ENCODE measurements at places on chromosomes 7 and 10.

DNA sequence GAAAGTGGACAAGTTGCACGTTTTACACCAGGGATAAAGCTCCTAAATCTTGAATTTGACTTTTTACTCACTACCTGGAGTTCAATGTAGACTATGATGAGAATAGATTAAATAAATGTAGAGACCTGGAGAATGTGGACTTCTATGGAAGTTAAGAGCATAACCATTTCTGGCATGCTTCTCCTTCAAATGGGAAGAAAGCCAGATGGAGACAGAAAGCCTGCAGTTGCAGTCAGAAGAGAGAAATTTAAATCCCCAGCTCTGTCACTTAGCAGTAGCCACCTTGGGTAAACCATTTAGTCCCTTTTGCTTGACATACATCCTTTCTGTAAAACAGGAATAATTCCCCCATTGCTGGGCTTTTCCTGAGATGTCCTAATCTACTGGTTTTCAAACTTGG, 355.3 kb upstream of the AUTS2 start:
- DNase-seq = no peak

- DNase-seq = no peak
Observed at GRCh38 chr10:18209241-18209640, 69.0 kb downstream of the CACNB2 start.

DNA sequence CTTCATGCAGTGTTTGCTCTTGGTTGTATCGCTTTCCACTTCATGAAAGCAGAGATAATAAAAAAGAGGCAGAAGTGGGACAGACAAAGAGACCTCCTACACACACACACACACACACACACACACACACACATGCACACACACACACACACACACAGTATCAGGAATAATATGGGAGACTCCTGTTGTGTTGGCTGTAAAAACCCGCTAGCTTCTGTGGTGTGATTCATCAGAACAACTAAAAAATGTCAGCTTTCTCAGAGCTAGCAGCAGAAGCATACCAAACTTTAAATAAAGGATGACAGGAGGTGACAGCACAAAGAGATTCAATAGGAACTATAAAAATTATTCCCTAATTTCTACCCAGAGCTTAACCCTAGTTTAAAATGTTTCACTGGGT, 148.2 kb upstream of the LRRTM3 start:
- no peak for DNase-seq

DNA sequence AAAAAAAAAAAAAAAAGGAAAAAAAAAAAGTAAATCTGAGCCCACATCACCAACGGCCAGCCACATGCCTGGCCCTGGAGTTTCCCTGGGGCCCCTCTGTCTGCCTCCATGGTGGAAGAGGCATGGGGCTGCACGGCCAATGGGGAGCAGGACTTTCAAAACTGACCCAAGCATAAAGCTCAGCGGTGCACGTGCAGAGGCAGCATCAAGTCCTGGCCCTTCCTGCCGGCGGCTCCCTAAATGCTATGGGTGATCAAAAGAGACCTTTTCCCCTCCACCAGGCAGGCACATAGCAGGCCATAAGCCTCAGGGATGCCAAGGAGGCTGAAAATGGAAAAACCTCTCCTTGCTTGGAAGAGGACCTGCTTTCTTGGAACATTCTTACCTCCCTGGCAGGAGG, 94.3 kb downstream of the OAT start:
- no peak for DNase-seq

DNA sequence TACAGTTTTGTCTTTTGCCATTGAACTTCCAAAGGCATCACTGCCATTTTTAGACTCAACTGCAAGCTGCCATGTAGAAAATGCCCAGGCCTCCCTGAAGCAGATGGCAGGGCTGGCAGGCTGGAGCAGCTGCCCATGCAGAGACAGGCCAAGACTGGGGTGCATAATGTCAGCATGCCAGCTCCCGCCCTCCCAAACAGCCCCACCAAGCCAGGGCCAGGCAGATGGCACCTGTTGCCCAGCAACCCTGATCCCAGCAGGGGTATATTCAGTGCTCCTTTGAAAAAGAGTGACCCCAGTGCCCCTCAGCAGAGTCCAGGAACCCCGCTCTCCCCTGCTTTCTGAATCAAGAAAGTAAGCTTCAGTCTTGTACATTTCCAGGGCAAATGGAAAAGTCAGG, 32.6 kb downstream of the VSTM4 start:
- no peak for DNase-seq

GRCh38 chr7:137258552-137258951, 85.0 kb downstream of the PTN start:
- no peak for DNase-seq

GRCh38 chr7:46744957-46745706, 824.1 kb upstream of the IGFBP3 start:
- DNase-seq = no peak

DNA sequence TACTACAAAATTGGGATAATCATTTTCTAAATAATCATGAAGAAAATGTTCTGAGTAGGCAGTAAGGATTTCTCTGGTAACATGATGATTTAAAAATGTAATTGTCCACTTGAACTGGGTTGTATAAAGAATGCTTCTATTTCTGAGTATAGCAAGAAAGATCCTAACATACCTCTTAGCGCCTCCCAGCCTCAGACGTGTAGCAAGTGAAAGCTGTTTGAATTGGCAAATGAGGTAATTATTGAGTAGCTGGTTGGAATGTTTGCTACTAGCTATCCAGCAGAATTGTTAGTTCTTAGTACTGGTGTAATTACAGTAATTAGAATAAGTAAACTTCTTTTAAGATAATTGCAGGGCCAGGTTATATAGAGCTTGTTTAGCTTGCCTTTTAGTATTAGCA, 47.9 kb downstream of the SEPTIN7 start:
- no peak for DNase-seq

DNA sequence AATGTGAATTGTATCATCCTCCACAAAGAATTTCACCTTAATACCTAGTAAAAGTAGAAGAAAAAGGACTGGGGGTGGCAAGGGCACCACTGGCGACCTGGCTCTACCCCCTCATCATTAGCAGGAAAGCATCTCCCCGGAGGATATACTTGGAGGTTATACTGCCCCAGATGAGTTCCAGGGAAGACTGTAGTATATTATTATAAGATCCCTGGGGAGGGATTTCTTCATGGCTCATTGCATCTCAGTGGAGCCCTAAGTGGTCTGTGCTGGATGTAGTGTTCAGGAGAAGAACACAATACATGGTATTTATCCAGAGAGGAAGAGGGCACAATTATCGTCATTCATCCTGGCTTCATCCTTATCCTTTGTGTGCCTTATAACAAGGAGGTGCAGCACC, 14.2 kb upstream of the DYNC1I1 start:
- DNase-seq = no peak

- DNase-seq = no peak
Observed at GRCh38 chr10:106836933-106837663, 327.4 kb downstream of the SORCS1 start.

GRCh38 chr10:57983281-57983791, 284.4 kb downstream of the IPMK start:
- DNase-seq = no peak

- DNase-seq = no peak
Observed at GRCh38 chr10:87744606-87745005, 73.4 kb downstream of the ATAD1 start.
